Activated CD4-positive, CD25-positive, alpha-beta regulatory T cell (primary cell): ENCODE measurements at places on chromosomes 4 and X.

GRCh38 chr4:154854362-154854761 lies 73.3 kb downstream of the RBM46 start:
- DNase-seq: no peak

- no peak for DNase-seq
Observed at GRCh38 chr4:69832326-69833030, 27.5 kb downstream of the SULT1E1 start.

DNA sequence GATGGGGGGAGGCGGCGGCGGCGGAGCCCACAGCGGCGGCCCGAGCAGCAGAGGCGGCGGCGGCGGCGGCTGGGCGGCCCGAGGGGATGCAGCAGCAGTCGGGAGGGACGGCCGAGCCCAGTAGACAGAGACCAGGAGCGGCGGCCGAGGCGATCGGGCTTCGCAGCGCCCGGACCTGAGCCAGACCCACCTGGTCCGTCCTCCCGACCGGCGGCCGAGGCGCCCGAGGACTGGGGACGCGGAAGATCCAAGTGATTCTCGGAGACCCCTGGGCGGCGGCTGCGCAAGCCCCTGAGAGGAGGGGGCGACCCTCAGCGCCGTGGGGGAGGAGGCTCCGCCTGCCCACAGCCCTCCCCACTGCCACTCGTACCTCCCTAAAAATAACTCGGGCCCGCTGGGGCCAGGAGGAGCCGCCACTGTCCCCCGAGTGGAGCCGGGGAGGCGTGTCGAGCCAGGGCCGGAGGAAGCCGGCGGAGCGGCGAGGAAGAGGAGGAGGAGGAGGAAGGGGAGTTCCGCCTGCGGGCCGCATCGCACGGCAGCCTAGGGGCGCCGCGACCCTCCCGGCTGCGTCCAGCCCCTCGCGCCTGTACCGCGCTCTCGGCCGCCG lies 608 bp downstream of the RAPGEF2 start:
- DNase-seq: peak; percentile 8

DNA sequence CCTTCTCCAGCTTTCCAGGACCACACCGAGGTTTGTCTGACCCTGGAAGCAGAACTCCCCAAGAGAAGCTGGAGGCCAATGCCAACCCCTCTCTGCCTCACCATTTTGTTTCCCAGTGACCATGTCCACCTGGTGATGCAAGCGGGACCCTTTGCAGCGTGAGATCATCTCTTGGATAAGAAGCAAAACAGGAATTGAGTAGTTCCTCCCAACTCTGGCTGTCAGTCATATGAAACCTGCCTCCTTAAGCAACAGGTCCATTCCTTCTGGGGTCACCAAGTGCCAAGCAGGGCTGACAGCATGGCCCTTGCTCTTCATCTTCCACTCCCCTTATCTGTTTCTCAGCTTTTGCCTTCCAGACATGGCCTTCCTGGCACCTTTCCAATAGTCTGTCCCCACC lies 41.3 kb upstream of the MTM1 start:
- no peak for DNase-seq

DNA sequence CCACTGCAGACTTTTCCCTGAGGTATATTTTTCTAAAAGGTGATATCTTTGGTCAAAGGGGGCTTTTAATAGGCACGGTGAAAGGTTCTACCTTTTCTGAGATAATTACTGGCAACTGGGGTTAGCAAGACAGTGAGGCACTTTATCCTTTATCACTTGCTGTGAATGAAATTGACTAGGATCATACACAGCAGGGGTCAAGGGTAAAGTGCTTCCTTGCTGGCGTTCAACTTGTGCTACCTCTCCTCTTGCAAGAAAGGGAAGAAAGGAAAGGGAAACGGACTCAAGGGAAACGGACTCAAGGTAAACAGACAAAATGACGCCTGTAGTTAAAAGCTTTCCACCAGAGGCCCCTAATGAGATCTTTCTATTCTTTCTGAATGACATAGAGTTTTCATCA lies 78.6 kb upstream of the RAPGEF2 start:
- no peak for DNase-seq

GRCh38 chrX:107632346-107632745 lies 4.0 kb downstream of the PRPS1 start:
- DNase-seq: no peak
